ENCODE measurements at places on chromosomes 5 and 9.

DNA sequence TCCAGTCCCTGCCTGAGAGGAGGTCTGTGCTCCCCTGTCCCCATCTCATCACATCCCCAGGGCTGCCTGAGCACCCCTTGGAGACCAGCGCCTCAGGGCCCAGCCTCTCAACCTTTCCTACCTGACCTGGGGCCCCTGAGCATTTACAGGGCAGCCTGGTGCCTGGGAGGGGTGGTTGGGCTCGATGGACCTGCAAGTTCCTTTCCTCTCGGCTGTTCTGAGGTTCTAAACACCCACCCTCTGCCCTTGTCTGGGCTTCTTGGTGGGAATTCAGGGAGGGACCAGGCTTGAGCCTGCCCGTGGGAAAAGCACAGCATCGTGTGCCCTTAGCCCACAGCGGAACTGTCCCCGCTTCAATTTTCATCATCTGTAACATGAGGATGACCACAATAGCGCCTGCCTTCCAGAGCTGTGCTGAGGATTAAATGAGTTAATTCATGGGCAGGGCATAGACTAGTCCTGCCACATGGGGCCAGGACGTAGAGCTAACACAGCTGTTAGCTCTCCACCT lies 91.0 kb upstream of the SH3PXD2B start:
- no peak for DNase-seq

DNA sequence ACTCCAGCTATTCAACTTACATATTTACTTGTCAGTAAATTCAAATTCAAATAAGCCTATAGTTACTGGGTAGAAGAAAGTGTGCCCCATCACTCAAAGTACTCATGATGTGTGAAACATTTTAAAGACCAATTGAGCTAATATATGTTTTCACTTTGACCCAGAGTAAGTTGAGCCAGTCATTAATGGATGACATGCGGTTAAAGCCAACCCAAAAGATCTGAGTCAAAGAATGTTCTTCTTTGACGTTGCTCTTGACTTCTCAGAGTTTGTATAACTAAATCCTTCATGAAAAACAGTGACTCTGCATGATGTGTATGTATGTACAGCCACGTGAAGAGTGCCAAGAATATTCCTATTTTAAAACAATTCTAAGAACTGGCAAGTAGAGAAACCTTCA lies 237.4 kb downstream of the NR2F1-AS1 start:
- DNase-seq: no peak

DNA sequence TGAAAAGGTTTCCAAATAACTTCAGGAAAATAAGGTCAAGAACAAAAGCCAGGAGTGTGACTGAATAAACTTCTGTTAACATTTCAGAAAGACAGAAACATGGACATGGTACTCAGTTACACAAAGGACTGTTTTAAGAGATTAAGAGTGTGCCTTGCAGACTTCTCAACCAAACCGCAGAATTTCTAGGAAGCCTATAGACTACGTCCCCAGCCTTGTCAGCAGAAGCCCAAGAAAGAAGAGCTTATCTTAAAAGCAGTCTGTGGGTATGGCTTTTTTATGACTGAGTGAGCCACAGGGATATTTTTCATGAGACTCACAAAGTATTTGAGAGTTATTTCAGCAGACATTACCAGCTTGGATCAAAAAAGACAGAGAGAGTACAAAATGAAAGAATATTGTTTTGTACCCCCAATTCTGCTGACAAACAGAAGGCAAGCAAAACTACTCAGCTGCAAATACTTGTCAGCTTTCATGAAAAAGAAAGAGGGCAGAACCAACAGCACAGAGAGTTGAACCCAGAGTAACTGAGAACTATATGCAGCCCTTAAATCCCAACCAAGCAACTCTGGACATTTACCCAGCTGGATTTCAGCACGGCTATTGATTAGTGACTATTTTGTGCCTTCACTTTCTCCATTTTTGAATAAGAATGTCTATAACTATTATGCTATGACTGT lies 711.0 kb upstream of the CTNND2 start:
- DNase-seq: no peak

GRCh38 chr9:134605966-134606357 lies 35.6 kb upstream of the COL5A1 start:
- DNase-seq: no peak

- no peak for DNase-seq
Measured at GRCh38 chr5:174694611-174695010, 29.8 kb upstream of the MSX2 start.

GRCh38 chr5:93151121-93151520 lies 429.9 kb downstream of the NR2F1-AS1 start:
- DNase-seq: no peak

DNA sequence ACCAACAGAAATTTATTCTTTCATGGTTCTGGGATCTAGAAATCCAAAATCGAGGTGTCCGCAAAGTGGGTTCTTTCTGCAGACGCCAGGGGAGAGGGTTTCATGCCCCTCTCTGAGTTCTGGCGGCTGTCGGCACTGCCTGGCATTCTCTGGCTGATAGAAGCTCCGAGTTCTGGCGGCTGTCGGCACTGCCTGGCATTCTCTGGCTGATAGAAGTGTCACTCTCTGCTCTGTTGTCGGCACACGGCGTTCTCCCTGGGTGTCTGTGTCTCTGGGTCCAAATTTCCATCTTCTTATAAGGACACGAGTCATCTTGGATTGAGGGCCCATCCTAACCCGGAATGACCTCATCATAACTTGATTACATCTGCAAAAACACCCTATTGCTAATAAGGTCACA lies 7.6 kb downstream of the GFI1B start:
- DNase-seq: no peak

Measured in nucleus accumbens (tissue), 56 donors.